ENCODE measurements at places on chromosomes 5 and 9.

- DNase-seq = no peak
Observed at GRCh38 chr5:58983526-58984452, 400.9 kb downstream of the RAB3C start.

DNA sequence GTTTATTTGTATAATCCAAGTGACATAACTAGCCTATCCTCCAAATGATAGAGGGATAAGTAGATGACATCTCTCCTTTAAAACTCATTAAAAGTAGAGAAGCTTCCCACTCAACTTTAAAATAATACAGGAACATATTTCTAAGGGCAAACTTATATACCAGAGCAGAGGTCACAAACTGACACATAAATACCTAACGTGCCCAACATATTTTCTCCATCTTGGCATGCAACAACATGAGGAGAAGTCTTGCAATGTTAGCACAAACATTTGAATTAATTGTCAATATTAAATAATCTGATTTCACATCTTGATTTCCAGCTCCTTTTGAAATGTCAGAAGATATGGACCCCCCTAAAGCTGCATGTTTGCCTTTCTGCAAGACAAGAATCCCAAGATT lies 335.0 kb downstream of the DEPDC1B start:
- DNase-seq = no peak

- no peak for DNase-seq
Observed at GRCh38 chr5:10439692-10440091, 2.0 kb upstream of the ROPN1L start.

DNA sequence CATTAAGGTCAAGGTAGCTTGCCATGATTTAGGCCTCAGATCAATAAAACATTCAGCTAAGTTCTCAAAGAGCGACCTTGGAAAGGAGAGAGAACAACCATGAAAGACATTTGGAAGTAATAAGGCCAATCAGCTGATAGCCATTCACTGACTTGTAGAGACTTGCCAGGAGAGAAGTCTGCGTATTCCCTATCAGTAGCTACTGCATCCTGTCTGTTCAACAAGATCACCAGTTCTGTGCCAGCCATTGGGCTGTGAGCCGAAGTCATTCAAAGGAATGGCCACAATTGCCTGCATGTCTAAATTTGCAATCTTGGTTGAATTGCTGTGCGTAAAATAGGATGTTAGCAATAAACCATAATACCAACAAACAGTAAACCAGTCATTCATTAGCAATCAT lies 219.8 kb downstream of the FBXL7 start:
- no peak for DNase-seq

- DNase-seq = no peak
Observed at GRCh38 chr9:21205204-21205603, 1.7 kb downstream of the IFNA10 start.

DNA sequence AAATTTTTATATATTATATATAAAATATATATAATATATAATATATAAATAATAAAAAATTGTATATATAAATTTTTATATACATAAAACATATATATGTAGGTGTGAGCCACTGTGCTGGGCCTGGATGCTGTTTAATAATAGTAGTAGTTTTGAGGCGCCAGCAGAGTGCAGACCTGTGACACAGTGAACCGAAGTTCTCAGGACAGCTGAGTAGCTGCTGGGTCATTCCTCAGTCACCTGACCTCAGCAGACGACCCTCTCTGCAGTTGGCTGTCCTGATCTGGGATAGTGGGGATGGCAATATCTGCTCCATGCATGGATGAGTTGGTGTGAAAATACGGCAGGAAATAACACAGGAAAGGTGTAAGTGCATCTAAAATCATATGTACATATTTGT lies 3.3 kb upstream of the SNX18 start:
- DNase-seq = no peak

GRCh38 chr9:91803151-91803940 lies 146.7 kb downstream of the ROR2 start:
- DNase-seq = no peak

- DNase-seq = no peak
Observed at GRCh38 chr5:15367489-15367888, 132.5 kb upstream of the FBXL7 start.

GRCh38 chr9:122226758-122227574 lies 1.8 kb downstream of the LHX6 start:
- no peak for DNase-seq

- no peak for DNase-seq
Observed at GRCh38 chr5:154227090-154227489, 36.6 kb downstream of the GALNT10 start.

GRCh38 chr9:130409246-130409645 lies 35.5 kb upstream of the ASS1 start:
- DNase-seq = no peak

GRCh38 chr9:19176856-19177255 lies 49.6 kb upstream of the PLIN2 start:
- no peak for DNase-seq

GRCh38 chr5:76074487-76075065 lies 8.6 kb upstream of the SV2C start:
- DNase-seq = no peak

- peak; percentile 46 for DNase-seq
Observed at GRCh38 chr5:91145333-91145620, 237.8 kb downstream of the ARRDC3 start.

DNA sequence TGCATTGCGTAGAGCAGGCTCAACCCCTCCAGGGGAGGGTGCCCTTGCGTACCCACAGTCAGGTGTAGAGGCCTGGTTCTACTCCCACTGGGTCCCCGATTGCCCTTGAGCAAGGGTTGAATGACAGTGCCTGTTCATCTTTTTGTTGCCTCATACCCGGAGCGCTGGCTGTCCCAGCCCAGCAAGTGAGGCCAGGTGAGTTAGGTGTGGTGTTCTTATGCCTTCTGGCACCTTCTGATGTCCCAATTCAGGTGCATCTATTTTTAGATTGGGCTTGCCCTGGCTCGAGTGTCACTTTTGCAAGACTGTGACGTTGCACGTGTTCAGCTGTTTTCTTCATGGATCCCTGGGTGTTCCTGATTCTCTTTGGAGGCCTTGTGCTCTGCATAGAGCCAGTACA lies 257.8 kb downstream of the GOLPH3 start:
- no peak for DNase-seq

Data from NCI-H1092 treated with DMSO at 0.1 percent for 48 hours (cell line).